ENCODE measurements at places on chromosomes 1 and 21.

- peaks cover 24% of the 10 kb centered on the region for H3K4me1 ChIP-seq
- H3K27me3 ChIP-seq, result no peaks in the 10 kb centered on the region
- H3K36me3 ChIP-seq, result no peaks in the 10 kb centered on the region
- H3K4me3 ChIP-seq, result no peak overlapping the region
- DNase-seq, result no peak
These were observed 61.7 kb upstream of the ANGPTL1 start for GRCh38 chr1:178932552-178932906.

GRCh38 chr1:234770924-234771540, 161.1 kb upstream of the IRF2BP2 start:
- H3K4me1 ChIP-seq, result peaks cover 34% of the 10 kb centered on the region
- no peak overlapping the region for H3K4me3 ChIP-seq
- H3K27me3 ChIP-seq, result no peaks in the 10 kb centered on the region
- no peak for DNase-seq
- H3K27ac ChIP-seq, result no peak overlapping the region
- no peaks in the 10 kb centered on the region for H3K36me3 ChIP-seq

- no peaks in the 10 kb centered on the region for H3K4me1 ChIP-seq
- DNase-seq, result no peak
- H3K27me3 ChIP-seq, result no peaks in the 10 kb centered on the region
These were observed 82.4 kb downstream of the RAB3GAP2 start for GRCh38 chr1:220189750-220190347.

- H3K36me3 ChIP-seq, result no peaks in the 10 kb centered on the region
- no peak overlapping the region for H3K4me3 ChIP-seq
- no peak for DNase-seq
- peaks cover 26% of the 10 kb centered on the region for H3K4me1 ChIP-seq
These were observed 210.3 kb downstream of the TOMM20 start for GRCh38 chr1:234918181-234918841.

Data from large intestine (tissue), 12 donors.